Activated naive CD8-positive, alpha-beta T cell treated with anti-CD3 and anti-CD28 coated beads for 36 hours (primary cell): ENCODE measurements at places on chromosomes 12 and 14.
A peak's percentile ranks its signal among the peaks of the same experiment; 100 is the strongest.

GRCh38 chr12:44002607-44003006 lies 166.7 kb downstream of the TMEM117 start:
- no peak for DNase-seq

GRCh38 chr12:48956279-48957140 lies 777 bp downstream of the ARF3 start:
- peak; percentile 32 for DNase-seq

DNA sequence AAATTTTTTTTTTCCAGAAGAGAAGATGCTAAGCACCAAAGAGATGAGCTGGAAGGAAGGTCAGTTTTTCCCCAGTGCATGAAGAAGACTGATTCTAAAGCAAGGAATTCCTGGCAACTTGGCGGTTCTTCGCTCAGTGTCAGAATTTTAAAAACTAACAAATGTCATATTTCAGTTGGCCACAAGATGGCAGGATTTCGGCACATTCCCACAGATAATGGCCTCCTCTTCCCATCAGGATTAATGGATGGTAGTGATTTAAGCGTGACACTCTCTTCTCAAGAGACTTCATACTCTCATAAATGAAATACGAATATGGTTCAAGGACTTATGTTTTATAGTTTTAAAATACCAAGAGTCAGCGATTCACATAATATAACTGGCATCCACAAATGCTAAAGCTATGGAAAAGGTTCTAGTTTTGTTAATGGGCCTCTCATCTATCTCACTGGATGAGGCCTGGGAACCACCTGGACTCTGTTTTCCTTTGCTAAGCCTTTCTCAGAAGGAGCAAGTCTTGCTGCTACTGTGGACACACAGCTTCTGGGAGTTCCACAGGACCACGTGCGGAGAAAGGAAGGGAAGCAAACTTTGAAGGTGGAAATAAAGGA lies 46.1 kb upstream of the PTPRO start:
- no peak for DNase-seq

DNA sequence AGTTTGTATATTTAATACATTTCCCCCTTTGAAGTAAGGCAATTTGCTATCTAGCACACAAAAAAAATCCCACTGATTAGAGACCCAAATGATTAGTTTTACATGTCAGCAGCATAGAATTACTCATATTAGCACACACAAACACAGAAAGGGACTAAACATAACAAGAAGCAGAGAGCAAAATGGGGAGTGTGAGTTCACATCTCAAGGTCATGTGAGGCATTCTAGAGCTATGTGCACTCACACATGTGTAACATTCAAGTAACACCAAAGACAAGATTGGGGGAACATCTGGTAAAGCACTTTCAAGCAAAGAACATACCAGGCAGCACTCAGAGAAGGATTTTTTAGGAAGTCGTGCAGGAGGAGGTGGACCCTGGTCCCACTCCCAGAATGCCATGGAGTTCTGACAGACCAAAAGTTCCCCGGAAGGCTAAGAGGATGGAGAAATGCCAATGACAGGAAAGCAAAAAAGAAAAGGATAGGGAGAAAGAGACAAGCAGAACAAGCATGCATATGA lies 105.8 kb upstream of the SINHCAF start:
- DNase-seq, result no peak

DNA sequence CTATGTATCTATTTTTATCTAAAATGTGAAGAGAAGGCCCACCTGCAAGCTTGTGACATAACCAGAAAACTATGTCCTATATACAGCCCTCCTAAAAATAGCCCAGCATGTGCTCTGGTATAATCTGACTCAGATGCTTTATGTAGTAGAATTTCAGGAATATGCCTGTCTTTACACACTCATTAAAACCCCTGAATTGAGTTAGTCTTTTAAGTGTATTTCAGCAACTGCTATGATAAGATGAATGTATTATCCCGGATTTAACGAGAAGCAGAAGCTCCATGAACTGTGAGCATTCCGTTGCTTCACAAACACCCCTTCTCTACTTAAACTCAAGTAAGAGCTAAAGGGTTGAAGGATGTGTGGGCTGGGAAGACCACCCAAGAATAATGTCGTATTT lies 89.9 kb upstream of the PRICKLE1 start:
- no peak for DNase-seq

- peak; percentile 7 for DNase-seq
Observed at GRCh38 chr12:2064071-2064507, 11.3 kb downstream of the CACNA1C start.

- DNase-seq, result no peak
Observed at GRCh38 chr14:99476864-99477263, 3.8 kb downstream of the SETD3 start.

- DNase-seq, result no peak
Observed at GRCh38 chr14:52951681-52952554, 1.1 kb upstream of the FERMT2 start.

DNA sequence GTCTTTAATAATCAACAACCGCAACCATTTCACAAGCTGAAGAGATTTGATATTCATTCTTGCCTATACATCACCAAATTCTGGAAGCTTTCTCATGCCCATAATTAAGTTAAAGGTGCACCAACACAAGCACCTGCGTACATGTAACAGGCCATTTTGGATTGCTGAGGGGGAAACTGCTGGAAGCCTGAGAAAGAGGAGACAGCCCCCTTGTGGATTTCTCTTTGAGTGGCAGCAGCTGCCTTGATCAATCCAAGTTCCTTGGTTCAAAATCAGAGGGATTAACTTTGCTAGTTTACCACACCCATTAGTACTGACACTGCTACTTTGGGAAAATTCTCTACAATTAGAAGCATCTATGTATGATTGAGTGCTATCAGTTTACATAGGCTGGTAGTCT lies 321.1 kb downstream of the NOVA1 start:
- no peak for DNase-seq

GRCh38 chr14:89293314-89293916 lies 123.6 kb downstream of the FOXN3 start:
- DNase-seq, result no peak

DNA sequence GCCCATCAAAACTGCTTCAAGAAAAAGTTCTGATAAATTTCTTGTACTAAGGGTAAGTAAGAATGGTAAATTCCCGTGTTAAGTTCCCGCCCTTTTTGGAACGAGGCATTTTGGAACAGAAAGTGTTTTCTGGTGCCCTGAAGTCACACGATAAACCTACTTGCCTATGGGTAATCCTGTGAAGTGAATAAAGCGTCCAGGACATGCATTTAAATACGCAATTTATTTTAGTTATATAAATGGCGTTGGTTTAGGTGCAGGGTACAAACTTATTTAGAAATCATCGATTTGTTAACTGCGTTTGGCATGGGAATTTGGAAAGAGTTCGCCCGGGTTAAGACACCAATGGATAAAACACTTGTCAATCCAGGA lies 715 bp upstream of the RAP1B start:
- DNase-seq, result no peak

DNA sequence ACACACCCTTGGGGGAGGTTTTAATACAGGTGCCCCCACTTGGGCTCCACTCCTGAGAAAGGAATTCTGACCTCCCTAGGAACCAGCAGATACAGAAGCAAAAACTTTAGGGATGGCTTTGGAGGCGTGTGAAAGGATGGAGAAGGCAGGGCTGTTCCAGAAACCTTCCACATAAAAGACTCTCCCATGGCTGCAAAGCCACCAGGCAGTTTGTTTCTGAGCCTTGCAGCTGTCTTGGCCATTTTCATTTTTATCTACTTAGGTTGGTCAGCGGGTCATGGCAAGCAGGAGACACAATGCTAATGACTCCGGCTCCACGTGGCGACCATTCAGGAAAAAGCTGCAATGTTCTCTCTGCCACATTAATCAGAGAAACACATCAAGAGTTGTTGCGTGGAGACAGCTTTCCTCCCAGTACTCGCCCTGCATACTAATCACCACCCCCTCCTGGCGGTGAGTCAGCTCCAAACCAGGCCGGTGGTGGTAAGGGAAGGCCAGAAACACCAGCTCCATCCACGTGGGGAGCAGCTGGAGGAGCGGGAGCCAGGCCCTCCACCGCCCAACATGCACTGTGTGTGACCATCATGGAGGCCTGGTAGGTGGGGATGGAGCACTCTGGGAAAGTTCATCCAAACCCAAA lies 30.9 kb upstream of the IRF2BPL start:
- no peak for DNase-seq

- peak; percentile 10 for DNase-seq
Observed at GRCh38 chr14:58280954-58281787, 17.2 kb upstream of the ARID4A start.

DNA sequence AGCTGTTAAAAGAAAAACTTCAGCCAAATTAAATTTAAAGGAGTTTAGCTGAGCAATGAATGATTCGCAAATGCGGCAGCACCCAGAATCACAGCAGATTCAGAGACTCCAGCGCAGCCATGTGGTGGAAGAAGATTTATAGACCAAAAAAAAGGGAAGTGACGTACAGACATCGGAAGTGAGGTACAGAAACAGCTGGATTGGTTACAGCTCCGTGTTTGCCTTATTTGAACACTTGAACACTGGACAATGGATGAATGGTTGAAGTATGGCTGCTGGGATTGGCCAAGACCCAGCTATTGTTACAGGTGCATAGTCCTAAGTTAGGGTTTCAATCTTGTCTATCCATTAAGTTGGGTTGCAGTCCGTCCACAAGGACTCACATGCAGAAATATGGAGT lies 42.6 kb downstream of the GALNT8 start:
- DNase-seq, result no peak

DNA sequence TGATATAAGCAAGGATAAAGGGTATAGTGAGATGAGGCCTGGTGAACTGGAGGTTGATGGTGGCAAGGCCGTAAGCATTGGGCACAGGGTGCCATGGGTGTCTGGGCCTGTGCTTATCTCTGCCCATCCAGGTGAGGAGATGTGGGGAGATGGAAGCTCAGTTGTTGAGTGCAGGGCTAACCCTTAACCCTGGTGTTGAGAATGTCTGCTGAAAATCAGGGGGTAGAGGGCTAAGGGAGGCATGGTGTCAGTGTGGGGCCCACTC lies 86.1 kb downstream of the SYNE2 start:
- DNase-seq, result peak; percentile 6

DNA sequence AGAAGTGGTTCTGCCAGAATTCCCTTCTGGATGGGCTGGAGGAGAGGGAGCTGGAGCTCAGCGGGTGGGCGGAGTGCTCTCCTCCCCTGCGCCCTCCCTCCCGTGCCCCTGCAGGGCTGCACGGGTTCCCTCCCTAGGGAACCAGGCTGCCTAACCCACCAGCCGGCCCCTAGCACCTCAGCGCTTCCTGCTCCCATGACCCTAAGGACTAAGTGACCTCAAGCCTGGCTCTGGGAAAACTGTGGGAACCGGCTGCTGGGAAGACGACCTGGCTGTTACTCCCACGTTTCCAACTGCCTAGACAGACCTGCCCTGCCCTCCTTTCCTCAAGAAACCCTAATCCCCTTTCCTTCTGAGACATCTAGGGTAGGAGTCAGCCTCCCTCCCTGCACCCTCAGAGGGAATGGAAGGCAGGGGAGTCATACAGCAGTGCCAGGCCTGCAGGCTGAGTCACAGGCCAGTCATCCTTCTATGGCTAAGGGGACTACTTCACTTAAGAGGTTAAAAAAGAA lies 31.5 kb downstream of the SLC6A12 start:
- DNase-seq, result no peak

GRCh38 chr14:94545131-94545841 lies 16.0 kb upstream of the SERPINA4 start:
- DNase-seq, result no peak

DNA sequence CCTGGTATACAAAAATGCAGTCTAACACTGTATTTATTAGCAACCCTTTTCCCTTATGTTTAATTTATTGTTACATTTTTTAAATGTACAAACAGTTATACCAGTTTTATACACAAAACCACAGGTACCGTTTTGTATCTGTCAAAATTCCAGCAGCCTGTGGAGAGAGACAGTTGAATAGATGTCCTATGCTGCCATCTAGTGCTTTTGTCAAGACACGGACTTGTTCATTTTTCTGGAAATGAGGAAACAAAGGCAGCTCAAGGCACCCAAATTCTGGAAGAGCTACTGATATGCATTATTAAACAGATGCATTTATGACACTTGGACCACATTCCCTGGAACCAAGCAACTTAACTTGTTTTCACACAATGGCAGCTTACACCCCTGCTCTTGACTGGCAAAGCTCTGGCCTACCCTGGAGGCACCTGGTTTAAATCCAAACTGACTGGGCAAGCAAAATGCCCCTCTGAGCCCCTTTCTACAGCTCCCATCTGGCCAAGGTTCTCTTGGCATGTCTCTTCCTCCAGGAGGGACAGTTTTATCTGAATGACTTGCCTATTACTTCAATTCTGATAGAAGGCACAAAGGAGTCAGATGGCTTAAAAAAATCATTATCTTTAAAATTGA lies 286.9 kb upstream of the PRKD1 start:
- DNase-seq, result no peak

DNA sequence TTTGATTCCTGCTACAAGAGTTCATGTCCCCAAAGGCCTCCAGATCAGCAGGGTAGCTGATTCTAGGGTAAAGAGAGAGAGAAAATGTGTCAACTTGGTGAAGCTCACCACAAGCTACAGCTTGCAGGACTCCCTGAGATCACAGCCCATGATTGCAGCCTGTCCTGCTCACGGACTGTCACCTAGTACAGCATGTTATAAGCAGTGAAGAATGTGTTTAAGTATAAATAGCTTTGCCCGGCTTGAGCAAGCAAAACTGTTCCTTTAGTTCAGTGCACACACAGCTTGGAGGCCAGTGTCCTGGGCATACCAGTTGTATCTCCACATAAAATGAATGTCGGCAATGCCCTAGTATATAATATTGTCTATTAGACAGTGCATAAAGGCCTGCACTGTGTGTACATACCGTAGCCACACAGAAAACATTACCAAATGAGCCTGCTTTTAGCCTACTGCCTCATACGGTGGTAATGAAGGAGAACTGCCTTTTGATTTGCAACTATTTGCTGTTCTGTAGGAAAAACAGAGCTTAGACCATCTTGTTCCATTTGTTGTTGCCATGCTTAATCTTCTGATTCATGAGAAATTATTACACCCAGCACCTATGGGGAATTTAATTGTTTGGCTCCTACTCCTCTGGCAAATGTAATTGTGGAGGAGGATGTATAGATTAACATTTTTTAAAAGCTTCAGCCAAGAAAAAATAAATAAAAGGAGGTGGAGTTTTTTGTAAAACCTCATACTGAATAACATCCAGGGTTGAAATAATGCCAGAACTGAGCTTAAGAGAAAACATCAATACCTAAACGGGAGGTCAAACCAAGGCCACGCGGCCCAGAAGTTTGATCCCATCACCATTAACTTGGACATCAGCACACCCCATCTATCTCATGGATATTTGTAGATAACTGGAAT lies 108.1 kb upstream of the G2E3 start:
- DNase-seq, result no peak

DNA sequence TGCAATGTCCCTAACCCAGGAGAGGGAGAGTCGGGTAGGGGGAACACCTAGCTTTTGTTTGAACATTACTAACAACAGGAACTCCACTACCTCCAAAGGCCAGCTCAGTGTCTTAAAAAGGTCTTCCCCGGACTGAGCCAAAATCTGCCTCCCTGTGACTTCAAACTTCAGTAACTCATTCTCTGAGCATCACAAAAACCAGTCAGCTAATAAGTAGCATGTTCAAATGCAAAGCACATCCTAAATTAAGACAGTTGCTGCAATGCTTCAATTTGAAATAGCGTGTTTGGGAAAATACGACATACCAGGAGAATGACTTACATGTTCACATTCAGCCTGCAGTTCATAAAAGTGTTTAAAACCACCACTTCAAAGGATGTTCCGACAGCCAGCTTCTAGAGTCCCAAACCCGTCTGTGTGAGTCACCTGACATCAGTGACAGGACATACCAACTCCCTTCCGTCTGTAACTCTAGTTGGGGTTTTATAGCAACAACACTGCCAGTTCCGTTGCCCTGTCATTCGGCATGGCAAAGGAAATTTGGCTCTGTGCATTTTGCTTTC lies 13.0 kb downstream of the ZFP36L1 start:
- peak; percentile 50 for DNase-seq

GRCh38 chr12:90829044-90829443 lies 125.9 kb downstream of the CCER1 start:
- no peak for DNase-seq
